ENCODE measurements at places on chromosomes 7 and 10.
A peak's percentile ranks its signal among the peaks of the same experiment; 100 is the strongest.

GRCh38 chr7:3092468-3092867 is 48.8 kb upstream of the CARD11 start:
- DNase-seq: peak; percentile 85

- DNase-seq: no peak
Measured at GRCh38 chr10:93994438-93994801, 689 bp downstream of the PLCE1 start.

DNA sequence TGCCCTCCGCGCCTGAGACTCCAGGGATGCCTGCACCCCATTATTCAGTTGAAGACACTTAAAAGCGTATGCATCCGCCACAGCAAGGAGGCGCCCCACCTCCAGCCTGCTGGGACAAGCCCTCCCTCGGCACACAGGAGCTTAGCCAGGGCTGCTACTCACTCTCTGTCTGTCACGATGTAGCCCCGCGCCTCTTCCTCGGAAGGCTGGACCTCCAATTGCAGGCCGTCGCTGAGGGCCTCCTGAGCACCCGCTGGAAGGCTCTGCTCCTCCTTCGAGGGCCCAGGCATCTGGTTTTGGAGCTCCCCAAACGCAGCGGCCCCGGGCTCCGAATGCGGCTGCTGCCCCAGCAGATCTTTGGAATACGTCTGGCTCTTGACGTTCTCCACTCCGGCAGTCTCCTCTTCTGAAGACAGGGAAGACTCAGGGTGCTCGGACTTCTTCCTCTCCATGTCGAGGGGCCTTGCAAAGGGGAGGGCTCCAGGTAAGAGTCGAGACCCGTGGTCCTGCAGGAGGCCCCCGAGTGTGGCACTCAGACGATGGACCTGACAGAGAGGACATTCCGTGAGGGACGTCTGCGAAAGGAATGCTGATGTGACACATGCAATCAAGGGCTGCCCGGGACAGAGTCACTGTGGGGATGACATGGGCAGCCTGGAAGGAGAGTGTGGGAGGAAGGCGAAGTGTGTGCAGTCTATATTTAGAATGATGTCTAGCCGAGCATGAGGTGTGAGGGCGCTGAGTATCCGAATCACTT is 453.9 kb downstream of the PTPRN2 start:
- DNase-seq: no peak

DNA sequence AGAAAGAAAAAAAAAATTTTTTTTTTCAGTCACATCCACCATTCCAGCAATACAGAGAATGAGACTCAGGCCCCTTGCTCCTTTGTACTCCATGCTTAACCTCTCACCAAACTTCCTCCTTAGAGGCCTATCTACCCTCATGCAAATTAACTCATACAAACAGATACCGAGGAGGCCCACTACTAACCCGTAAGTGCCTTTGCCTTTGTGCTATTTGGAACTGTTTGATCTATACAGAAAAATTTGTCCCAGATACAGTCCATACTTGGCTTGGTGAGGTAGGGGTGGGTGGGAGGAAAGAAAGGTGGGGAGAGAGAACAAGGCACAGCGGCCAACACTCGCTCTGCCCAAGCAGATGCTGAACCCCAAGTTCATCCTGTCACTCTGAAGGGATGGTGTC is 87.8 kb upstream of the DUSP5 start:
- no peak for DNase-seq

GRCh38 chr7:48307041-48307714 is 135.9 kb downstream of the ABCA13 start:
- DNase-seq: no peak

DNA sequence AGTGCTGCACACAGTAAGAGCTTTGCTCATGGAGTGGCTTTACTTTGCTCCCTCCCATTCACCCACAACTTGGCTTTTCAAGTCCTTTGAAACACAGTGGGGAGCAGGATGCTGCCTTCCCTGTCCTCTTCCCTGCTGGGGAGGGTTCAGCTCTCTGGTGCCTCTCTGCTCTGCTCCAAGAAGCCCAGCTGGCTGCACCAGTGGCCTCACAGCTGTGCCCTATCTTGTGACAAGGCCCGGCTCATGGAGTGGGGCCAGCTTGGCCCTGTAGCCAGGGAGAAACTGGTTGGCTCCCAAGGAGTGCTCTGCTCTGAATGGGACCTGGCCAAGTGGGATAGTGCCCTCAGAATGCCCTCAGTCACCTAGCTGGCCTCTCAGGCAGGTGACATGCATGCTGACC is 212.3 kb upstream of the ZMIZ1 start:
- no peak for DNase-seq

GRCh38 chr10:75875740-75876139 is 444.3 kb downstream of the LRMDA start:
- no peak for DNase-seq

GRCh38 chr7:67364441-67365017 is 367.9 kb downstream of the TYW1 start:
- DNase-seq: no peak

Data from T-helper 2 cell (primary cell).